ENCODE measurements at places on chromosomes 2 and 18.

DNA sequence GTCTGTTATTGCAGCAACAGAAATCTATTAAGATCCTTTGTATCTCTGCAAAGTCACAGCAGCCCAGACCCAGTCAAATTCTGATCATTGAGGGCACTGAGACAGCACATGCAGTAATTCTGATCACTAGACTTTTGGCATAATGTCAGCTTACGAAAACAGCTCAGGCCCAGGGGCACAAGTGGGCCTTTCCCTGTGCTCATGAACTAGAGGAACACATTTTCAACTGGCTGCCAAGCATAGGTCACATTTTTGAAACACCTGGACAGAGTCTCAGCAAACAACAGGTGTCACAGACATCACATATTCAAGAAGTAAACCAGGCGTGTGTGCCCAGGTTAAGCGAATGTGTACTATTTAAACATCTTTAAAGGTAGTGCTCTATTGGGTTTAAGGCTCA, 13.7 kb downstream of the DOCK10 start:
- DNase-seq, result no peak

DNA sequence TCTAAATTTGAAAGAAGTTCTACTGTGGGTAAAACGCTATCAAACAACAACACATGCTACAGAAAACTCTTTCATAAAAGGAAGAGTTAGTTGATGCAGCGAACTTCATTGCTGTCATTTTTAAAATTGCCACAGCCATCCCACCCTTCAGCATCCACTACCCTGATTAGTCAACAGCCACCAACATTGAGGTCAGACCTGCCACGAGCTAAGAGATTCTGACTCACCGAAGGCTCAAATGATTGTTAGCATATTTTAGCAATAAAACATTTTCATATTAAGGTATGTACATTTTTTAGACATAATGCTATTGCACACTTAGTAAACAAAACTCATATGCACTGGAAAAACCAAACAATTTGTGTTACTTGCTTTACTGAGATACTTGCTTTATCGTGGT, 347.1 kb downstream of the CLIP4 start:
- no peak for DNase-seq

GRCh38 chr2:158894572-158894971, 73.9 kb upstream of the TANC1 start:
- no peak for DNase-seq

DNA sequence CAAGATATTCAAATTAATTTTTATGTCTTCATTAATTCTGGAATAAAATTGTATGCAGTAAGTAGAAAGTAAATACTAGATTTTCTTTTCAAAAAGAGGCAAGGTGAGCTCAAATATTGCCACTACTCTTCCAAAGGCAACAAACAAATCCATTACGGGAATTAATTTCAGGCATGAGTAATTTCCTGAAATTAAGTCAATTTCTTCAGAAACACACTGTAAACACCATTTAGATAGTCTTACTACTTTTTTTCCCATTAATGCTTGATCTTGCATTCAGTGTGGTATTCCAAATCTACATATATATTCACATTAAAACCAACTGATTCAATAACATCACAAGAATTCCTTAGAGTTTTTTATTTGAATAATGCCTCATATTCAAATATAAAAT, 1274.0 kb upstream of the CRIM1 start:
- DNase-seq, result no peak

DNA sequence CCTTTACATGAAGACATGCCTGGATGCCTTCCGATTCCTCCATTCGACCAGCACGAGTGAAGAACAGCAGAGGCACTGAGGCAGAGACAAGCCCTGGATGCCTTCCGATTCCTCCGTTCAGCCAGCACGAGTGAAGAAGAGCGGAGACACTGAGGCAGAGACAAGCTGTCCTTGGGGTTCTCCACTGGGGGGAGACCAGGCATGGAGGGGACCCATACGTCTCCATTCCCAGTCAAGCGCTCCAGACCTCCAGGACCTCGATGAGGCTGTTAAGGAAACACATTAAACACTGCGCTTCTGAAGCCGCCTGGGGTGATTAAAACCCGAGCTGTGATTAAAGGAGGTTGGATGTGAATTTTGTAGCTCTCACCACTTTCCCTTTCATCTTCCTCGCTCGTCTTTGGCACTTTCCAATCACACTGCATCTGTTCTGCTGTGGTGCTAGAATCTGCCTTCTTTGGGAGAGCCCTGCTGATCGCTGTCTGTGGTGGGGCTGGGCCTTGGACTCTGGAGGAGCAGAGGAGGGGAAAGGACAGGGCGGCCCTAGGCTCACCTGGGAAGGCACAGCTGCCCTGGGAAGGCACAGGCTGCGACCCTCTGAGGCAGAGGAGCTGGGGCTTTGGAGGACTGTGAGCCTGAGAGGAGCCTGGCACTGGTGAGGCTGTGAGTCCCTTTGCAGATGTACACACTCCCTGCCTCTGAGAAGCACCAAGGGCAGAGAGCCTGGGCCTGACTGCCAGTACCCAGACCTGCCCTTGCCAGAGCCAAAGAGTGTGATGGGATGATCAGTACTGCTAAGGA, 463.1 kb upstream of the HS6ST1 start:
- no peak for DNase-seq

DNA sequence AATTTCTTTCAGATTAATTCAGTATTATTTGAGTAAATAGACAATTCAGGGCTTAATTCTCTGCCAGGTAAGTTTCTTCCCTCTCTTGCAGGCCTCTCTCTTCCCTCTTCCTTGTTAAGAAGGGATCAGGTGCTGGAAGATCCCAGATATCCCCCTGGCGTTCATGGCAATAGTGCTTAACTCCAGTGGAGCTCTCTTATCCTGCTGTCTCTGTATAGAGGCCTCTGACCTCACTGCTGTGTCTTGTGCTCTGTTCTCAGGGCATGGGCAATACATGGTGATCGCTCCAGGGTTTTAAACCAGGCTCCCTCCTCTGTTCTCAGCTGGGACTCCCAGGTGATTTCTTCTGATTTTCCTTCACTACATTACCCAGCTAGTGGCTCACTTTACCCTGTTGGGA, 226.8 kb downstream of the MC4R start:
- no peak for DNase-seq

GRCh38 chr2:61645911-61646310, 107.8 kb upstream of the XPO1 start:
- DNase-seq, result no peak

DNA sequence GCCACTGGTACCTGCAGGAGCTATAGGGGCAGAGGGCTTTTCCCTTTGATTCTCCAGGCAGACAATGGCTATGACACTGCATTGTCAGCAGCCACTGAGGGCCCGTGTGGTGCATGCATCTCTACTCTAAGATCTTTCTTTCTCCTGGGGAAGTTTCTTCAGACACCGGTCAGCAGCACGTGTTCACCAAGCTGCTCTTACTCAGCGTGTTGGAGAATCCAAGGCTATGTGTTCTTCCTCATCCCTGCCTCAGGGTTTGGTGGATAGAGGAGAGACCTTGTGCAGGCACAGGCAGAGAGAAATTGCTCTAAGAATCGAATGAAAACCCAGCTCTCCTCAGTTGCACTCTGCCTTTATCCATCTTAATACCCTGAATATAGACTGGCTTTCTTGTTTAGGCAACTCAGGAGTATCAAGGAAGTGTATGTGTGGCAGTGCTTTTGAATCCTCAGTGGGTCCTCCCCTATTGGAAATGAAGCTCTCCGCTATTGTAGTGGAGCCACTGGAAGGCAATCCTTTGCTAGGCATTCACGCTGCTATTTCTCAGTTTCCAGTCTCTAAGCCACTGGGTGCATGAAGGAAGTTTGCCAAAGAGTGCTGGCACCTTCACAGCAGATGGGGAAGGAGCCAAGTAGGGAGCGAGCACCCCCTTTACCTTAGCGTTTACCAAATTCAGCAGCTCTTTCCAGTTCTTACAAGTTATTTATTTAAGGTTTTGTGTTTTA, 86.9 kb upstream of the EML6 start:
- DNase-seq, result no peak

DNA sequence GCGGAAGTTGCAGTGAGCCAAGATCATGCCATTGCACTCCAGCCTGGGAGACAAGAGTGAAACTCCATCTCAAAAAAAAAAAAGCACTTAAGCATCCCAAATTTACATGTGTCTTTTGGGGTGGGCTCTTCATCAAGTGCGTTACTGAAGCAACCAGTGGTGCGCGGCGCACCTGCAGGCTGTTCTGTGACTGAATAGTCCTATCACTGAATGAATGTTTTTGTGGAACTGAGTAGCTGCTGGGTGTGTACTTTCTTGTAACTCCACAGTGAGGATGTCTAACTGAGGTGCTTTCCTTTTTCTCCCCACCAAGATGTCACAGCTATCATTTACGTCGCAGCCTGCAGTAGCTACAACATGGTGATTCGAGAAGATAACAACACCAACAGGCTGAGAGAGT, 17.0 kb downstream of the CHMP1B start:
- no peak for DNase-seq

DNA sequence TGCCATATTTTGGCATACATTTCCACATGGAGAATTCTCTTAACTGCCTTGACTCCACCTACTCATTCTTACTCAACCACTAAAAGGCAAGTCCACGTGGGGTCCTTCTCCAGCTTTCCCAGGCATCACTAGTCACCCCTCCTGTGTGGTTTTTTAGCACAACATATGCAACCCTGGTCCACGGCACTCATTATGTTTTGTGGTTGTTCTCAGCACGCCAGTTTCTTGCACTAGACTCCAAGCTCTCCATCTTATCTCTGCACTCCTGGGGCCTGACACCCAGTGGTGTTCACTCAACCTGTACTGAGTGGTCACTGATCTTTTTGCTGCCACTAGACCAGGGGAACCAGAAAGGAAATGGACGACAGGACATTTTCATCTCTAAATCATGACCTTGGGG, 18.0 kb downstream of the MARCHF4 start:
- no peak for DNase-seq

DNA sequence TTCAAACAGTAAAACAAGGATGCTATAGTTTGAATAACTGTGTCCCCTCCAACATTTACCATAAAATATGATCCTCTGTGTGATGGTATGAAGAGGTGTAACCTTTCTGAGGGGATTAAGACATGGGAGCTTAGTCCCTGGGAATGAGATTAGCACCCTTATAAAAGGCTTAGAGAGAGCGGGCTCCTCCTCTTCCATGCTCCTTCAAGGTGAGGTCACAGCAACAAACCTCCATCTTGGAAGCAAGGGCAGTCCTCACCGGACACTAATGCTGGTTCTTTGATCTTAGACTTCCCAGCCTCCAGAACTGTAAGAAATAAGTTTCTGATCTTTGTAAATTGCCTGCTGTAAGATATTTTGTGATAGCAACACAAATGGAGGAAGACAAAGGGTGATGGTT, 700.3 kb downstream of the TMEM182 start:
- DNase-seq, result no peak

- DNase-seq, result no peak
Observed at GRCh38 chr2:173451941-173452340, 97.3 kb downstream of the CDCA7 start.

GRCh38 chr2:217186668-217187159, 326.9 kb upstream of the TNP1 start:
- DNase-seq, result no peak

- no peak for DNase-seq
Observed at GRCh38 chr18:77554061-77554460, 304.4 kb downstream of the GALR1 start.

DNA sequence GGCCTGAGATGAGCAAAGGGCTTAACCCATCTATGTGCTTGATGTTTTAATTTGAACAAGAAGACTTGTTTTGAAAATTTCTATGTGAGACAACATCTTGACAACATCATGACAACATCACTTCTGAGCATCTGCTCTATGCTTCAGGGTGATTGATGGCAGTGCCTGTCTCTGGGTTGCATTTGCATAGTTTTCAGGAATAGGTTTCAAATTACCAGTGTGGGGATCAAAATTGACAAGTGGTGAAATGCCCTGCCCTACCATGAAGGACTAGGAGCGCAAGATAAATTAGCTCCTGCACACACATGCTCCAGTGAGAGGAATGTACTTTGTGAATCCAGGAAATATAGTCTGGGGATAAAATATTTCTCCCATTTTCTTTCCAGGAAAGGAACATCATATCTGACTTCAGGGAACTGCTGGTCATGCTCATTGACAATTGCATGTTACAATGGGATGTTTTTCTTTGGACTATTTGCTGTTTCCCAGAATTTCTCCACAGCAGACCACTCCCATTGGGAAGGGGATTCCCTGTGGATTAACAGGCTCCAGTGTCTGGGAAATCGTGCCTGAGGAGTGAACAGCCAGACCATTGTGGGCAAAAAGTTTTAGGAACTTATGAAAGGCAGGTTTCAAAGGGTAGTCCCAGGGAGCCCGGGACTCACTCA, 45.3 kb upstream of the IL1R2 start:
- DNase-seq, result no peak

DNA sequence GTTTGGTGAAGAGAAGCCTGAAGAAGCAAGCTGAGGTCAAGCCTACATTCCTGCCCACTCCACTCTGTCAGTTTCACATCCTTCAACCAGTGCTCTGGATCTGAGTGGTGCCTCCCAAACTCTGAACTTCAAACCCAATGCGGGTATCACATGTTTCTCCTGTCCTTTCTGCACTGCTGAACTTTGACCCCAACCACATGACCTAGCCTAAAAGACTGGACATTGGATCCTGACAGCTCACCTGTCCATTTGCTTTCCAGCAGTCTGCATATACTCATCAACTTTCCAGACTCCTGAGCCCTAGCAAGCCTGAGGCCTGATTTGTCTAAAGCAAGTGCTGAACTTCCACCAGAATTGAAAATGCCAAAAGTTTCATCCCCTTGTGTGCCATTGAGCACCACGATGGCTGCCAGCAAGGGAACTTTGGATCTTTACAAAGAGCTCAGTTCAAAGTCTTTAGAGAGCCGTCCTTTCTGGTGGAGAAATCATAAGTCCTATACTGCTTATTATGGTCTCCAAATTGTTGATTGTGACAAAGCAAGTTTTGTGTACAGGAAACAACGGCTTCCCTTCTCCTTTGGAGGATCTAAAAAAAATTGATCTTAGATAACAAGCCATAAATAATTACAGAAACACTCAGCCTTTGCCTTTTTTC, 37.6 kb upstream of the ITGA6 start:
- DNase-seq, result no peak

DNA sequence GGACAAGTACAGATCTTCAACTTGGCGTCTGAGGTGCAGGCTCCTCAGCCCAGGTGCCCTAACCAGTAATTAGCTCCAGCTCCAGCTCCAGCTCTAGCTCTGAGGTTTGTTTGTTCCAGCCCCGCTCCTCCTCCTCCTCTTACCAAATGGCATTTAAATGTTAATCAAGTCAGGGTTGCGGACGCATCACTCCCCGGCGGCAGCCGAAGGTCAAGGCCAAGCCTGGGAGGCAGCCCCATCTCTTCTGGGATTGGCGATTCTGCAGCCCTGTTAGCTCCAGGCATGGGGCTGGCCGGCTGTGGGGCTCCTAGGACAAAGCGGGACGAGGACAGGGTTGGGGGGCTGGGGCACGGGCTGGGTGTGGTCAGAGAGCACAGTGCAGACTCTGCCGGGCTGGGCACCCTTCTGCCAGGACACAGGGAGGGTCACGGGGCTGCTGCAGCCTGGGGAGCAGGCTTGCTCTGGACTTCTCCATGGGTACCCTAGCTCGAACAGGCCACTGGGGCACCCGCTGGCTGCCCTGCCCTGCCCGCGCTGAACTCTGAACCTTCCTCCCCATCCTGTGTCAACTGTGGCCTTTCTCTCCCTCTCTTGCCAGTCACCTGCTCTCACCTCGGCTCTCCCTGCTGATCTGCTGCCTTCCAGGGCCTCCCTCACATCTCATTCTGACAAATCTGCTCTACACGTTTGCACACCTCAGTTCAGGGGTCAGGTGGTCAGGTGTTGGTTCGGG, 203.3 kb downstream of the CELF4 start:
- DNase-seq, result no peak
